Inflammatory macrophage treated with lipopolysaccharide for 1 hour (primary cell): ENCODE measurements at places on chromosomes 6 and 20.
A peak's percentile ranks its signal among the peaks of the same experiment; 100 is the strongest.

GRCh38 chr6:16452348-16452747 lies 214.0 kb downstream of the GMPR start:
- DNase-seq = no peak

DNA sequence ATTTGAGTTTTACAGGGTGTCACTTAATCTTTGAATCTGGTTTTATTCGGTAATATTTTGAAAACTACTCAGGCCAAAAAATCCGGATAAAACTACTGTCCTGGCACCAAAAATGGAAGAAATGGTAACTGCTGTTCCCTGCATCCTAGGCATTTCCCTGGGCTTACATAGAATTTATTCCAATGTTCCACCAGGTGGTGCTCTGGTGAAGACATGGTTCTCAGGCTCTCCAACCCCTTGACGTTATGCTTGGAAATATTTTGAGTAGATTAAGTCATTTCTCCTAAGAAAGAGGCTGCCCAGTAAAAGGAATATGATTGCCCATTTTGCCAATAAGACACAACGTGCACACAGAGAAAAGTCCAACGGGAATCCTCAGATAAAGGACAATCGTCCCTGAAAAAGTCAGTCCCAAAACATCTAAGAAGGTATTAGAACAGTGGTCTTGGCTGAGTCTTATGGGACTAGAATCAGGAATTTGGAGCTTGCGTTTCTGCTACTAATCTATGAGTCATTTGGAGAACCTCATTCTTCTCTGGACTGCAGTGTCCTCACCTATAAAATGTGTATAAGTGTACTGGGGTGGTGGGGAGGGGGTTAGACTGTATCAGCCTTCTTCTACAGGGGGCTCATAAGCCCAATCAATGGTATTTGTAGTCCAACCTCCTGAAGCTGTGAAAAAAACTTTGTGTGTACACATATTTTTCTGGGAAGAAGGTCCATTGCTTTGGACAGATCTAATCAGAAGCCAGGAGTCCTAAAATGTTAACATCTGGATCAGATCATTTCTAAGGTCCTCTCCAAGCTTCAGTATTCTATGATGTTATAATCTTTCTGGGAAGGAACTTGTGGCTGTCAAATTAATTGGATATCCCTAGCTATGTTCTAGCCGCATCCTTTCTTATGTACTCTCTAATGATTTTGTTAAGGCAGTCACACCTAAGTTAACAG lies 131.0 kb upstream of the BMP2 start:
- DNase-seq = peak; percentile 38

DNA sequence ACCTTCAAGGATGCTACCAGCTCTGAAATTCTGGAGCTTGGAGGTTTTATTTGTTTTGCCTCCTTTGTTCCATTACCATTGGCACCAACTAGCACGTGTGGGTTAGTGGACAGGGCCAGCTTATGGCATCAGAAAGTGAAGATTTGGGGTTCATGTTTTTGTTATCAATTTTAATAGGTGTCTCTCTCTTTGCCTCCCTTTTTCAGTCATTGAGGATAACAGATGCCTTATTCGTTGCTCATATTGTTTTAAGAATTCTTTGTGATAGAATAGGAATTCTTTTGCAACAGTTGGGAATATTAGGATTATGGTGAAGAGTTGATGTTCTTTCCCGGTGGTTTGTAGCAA lies 22.9 kb downstream of the TMC2 start:
- no peak for DNase-seq

- DNase-seq = no peak
Measured at GRCh38 chr6:35258336-35258735, 1.2 kb upstream of the ZNF76 start.

DNA sequence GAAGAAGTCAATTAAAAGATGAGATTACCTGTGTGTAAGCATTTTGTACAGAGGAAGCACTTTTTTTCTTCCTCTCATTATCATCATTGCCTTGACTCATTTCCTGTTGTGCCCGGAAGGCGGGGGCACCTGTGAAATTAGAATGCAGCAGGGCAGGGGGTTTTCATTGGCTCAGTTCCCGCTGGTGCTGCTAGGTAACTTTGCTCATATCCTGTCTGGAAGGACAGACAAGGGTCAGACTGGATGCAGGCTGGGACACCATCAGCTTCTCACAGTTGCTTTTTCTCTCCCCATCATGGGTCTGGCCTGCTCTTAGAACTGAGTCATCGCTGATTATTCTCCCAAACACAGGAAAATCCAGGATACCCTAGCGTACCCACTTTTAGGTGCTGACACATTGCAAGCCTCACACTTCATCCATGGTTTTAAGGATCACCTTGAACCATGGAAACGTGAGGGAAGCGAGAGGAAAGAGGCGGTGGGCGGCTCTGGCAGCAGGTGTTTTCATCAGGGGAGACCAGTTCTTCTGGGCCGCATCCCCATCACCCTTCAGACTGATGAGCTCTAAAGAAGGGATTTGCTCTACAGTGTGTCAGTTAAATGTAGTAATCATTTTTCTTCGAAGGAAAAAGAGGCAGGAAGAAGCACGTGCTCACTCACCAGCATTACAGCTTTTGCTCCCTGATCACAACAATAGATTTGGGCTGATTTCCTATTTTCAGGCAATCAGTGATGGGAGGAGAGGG lies 195.7 kb upstream of the SASH1 start:
- no peak for DNase-seq

DNA sequence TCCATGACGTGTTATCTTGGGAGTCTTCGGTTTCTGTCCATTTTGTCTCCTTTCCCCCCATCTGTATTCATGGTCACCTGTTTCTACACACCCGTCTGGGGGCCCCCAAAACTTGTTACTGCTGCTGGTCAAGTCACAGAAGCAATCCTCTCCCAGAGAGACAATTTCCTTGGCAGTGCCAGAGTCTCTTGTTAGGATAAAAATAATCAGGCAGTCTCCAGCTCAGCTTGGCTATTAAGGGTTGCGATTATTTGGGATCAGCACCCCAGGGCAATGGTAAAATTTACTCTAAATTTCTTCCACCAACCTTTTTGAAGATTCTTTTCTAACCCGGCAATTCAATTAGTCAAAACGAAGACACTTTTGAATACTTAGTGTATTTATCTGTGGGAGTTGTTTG lies 229.1 kb upstream of the JARID2 start:
- no peak for DNase-seq

GRCh38 chr6:84353459-84354423 lies 126.3 kb upstream of the CEP162 start:
- DNase-seq = no peak

DNA sequence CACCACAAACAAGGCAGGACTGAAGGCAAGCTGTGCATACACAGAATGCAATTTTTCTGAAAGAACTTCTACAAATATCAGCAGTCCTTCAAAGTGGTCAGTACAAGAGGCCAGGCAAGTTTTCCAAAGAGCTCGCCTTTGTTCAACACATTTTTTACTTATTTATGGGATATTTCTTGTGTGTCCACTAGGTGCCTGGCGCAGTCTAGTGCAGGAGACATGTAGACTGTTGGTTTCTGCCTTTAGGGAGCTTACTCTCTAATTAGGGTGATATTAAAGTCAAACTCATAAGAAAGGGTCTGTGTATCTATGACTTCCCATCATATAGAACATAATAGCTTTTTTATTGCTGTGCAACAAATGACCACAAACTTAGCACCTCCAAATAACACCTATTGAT lies 21.2 kb upstream of the VEGFA start:
- no peak for DNase-seq

- DNase-seq = no peak
Measured at GRCh38 chr20:10481676-10482075, 46.6 kb downstream of the SLX4IP start.

- DNase-seq = no peak
Measured at GRCh38 chr6:15842727-15843117, 179.9 kb upstream of the DTNBP1 start.

- no peak for DNase-seq
Measured at GRCh38 chr6:146803601-146804000, 204.8 kb downstream of the ADGB start.

DNA sequence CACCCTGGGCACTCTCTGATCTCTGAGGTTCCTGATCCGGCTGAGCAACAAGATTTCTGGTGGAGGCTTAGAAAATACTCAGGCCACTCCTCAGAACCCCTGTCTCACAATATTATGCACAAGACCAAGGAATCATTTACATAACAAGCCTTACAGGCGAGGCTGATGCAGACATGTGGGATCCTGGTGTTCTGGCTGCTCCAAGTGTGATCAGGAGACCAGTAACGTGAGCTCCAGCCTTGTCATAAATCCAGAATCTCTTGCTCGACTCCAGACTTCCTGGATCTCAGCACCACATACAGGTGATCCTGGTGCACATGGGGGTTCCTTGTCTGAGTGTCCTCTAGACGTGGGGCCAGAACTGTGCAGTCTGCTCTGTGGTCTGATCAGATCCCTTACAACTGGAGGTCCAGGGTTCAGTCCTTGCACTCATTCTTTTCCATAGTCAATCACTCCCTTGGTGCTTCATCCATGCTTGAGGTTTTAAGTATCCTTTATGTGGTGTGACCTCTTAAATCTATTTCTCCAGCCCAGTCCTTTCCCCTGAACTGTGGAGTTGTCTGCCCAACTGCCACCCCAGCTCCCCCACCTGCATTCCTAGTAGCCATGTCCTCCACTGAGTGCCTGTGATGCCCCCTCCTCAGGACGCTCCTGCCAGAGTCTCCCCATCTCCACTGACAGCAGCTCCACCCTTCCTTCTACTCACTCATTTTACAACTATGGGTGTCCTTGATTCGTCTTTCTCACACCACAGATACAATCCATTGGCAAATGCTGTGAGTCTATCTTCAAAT lies 5.1 kb downstream of the HLA-C start:
- DNase-seq = no peak

- DNase-seq = peak; percentile 37
Measured at GRCh38 chr6:24484657-24485323, 4.6 kb downstream of the GPLD1 start.

DNA sequence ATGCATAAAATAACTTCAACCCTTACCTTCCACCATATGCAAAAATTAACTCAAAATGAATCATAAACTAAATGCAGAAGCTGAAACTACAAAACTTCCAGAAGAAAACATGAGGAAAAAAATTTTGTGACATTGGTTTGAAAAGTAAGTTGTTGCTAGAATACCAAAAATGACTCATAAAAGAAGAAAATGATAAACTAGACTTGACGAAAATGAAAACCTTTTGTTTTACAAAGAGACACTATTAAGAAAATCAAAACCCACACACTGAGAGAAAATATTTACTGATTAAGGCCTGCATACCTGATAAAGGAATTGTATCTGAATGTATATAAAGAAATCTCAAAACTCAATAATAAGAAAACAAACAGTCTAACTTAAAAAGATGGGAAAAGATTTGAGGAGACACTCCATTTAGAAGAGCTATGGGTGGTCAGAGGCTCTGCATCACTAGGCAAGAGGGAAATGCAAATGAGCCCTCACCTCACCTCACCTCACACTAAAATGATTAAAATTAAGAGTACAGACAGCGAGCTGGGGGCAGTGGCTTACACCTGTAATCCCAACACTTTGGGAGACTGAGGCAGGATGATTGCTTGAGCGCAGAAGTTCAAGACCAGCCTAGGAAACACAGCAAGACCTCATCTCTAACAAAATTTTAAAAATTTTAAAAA lies 97.6 kb upstream of the CST7 start:
- DNase-seq = no peak

DNA sequence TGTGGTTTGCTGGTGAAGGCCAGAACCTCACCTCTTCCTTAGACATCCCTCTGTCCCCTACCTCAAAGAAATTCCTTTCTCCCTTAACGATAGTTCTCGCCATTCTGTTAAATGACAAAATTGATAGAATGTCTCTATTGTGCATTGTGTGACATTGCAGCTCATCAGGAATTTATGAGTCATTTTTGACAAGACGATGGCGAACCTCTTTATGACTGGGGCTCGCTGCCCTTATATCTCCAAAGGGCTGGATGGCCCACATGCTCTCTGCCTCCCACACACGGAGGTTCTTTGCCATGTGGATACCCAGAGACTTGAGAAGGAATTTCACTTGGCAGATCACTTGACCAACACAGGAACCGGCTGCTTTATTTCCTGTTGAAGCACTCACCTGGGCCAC lies 66.8 kb upstream of the RPS6KA2 start:
- no peak for DNase-seq

DNA sequence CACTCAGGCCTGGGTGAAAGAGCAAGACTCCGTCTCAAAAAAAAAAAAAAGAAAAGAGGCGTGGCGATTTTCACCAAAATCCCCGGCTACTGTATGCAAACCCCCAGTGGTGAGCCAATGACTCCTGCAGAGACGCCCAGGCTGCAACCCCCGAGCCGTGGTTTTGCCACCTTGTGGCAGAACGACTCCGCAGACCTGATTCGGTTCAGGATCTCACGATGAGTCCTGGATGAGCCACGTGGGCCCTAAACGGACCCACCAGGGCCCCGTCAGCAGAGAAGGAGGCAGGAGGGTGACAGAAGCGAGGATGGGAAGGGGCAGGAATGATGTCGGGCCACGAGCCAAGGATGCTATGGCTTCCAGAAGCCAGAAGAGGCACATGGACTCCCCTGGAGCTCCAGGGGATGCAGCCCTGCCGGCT lies 42.5 kb downstream of the SLC2A4RG start:
- DNase-seq = no peak

DNA sequence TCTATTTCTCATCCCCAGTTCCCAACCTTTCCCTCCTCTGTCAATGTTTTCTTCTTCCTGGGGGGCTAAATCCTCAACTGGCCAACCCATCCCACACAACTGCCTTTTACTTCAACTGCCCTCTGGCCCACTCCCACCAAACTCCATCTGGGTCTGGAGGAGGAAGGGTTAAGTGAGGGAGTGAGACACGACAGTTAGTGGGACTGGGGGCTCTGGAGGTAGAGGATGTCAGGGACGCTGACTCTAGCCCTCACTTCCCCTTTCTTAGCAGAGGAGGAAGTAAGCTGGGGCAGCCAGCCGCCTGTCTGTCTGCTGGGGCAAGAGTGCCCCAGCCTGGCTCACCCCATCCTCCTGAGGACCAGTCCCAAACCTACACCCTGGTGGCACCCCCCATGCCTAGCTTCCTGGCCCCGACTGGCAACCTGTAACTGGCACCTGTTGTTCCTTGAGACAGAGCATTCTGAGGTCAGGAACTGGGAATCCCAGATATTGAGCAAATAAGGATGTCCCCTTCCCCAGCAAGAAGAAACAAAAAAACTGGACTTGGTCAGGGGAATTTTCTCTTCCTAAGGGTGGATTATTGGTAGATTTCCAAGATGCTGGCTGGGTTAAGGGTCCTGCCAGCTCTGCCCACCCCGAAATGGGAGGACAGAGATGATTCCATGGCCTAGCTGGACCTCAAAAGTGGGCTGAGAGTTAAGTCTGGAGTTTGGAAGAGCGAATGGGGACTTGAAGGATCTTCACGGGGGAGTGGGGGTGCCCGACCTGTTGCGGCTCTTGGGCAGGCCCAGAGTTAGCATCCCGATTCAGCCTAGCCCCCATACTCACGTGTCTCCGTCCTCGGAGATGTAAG lies 971 bp downstream of the NFKBIE start:
- DNase-seq = peak; percentile 80
